ENCODE measurements at places on chromosomes 7 and 10. TPM values are rescaled to one million over a fixed set of nuclear protein-coding genes. Genes with fewer than 3 reads are reported as not detected.

Gene LIPK
- not detected for total RNA-seq

Gene ZNF727
- 1.6 TPM for total RNA-seq

Gene VDAC2
- total RNA-seq = 162 TPM

Gene ASB10
- not detected for total RNA-seq

Gene LRRN3
- total RNA-seq = 0.11 TPM

Gene PTPN12
- 42.5 TPM for total RNA-seq

Gene CDK14
- total RNA-seq = 15.4 TPM

Gene PON1
- not detected for total RNA-seq

Gene GTF2IRD1
- 7.0 TPM for total RNA-seq

Gene ITIH2
- not detected for total RNA-seq

Gene ADAM8
- total RNA-seq = 1.2 TPM

Gene CALY
- total RNA-seq = not detected

Gene CALCR
- total RNA-seq = not detected

Gene SUV39H2
- total RNA-seq = 13.8 TPM

Gene C10orf95
- total RNA-seq = 1.3 TPM

Gene HOXA3
- total RNA-seq = 4.7 TPM

Gene ADARB2
- not detected for total RNA-seq

Gene ARL4A
- total RNA-seq = 87.8 TPM

Gene ENO4
- total RNA-seq = not detected

Gene CNPY1
- total RNA-seq = not detected

Gene ZNF804B
- not detected for total RNA-seq

Gene DOCK4
- 0.98 TPM for total RNA-seq

Gene KLF14
- total RNA-seq = not detected

Gene COL1A2
- 6,824 TPM for total RNA-seq

Gene POLL
- 18.8 TPM for total RNA-seq

Gene GNGT1
- not detected for total RNA-seq

Gene TMEM273
- total RNA-seq = not detected

Gene SP4
- total RNA-seq = 4.9 TPM

Gene PALS2
- total RNA-seq = 31.4 TPM

Gene ITIH5
- 4.2 TPM for total RNA-seq

Gene POM121
- 6.7 TPM for total RNA-seq

Gene SORCS1
- not detected for total RNA-seq

Gene FEZF1
- total RNA-seq = not detected

Gene INA
- 6.2 TPM for total RNA-seq

Gene CYP26C1
- total RNA-seq = not detected

Gene CCT6A
- total RNA-seq = 104 TPM

Gene SHTN1
- total RNA-seq = 10.7 TPM

Gene GPR85
- 26.0 TPM for total RNA-seq

Gene PNLIPRP2
- not detected for total RNA-seq

Gene TMEM213
- total RNA-seq = not detected

Gene TLX1
- not detected for total RNA-seq
